NAMALWA (cell line): ENCODE measurements at places on chromosomes 12 and 14.

DNA sequence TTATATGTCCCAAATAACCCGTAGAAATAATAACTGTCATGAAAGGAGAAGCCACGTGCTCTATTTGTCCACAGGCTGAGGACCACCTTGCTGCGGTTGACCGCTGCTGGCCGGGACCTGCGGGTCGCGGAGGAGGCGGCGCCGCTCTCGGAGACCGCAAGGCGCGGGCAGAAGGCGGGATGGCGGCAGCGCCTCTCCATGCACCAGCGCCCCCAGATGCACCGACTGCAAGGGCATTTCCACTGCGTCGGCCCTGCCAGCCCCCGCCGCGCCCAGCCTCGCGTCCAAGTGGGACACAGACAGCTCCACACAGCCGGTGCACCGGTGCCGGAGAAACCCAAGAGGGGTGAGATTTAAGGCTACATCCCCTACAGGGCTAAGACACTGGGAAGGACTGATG, 21.0 kb downstream of the RPGRIP1 start:
- DNase-seq, result peak; percentile 76

- no peak for DNase-seq
These were observed 250.2 kb downstream of the ANO2 start for GRCh38 chr12:5694759-5695409.

GRCh38 chr12:118015944-118016343, 559 bp upstream of the RFC5 start:
- DNase-seq, result no peak

- DNase-seq, result no peak
These were observed 67.8 kb downstream of the CAPZA3 start for GRCh38 chr12:18805516-18806248.

DNA sequence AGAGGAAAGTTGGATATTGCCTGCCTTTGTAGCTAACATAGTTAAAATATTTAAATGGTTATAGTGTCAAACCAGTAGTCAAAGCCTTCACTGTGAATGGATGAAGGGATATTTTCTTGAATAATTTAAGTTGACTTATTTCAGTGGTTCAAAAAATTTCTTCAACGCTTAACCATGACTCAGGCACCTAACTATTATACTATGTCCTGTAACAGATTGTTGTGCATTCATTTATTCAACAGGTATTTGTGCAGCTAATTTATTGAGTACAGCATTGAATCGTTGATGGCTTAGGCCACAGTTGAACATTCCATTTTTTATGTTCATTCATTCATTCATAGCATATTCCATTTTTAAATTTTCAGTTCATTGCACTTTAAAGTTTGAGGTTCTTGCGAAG, 9.2 kb downstream of the HIF1A start:
- no peak for DNase-seq

GRCh38 chr12:48988030-48988649, 10.0 kb downstream of the WNT1 start:
- peak; percentile 77 for DNase-seq

DNA sequence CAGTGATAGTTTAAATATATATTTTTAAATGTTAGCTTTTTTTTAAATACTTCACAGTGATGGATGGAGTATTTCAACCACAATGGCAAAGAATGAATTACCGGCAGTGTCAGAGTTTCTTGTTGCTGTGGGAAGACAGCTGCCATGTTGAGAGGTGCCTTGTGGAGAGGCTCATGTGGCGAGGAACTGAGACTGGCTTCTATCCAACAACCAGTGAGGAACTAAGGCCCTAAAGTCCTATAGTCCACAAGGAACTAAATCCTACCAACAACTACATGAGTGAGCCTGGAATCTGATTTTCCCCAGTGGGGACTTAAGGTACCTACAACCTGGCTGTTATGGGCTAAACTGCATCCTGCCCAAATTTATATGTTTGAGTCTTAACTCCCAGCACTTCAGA, 220.2 kb upstream of the PLEKHG7 start:
- DNase-seq, result no peak

DNA sequence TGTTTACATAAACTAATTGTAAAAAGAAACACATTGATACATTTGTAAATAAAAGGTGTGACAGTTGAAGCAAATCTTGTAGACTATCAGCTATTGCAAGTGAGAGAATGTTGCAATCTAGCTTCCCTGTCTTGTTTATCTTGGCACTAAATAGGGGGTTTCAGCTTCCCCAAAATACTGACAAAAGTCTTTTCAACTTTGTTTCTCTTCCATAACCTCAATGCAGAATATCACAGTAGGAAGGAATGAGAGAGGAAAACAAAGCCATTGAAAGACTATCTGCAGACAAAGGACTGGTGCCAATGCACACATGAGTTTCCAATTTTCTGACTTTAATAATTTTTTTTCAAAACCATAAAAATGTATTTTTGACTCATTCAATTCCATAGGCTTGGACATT, 886.2 kb upstream of the MGAT4C start:
- no peak for DNase-seq

DNA sequence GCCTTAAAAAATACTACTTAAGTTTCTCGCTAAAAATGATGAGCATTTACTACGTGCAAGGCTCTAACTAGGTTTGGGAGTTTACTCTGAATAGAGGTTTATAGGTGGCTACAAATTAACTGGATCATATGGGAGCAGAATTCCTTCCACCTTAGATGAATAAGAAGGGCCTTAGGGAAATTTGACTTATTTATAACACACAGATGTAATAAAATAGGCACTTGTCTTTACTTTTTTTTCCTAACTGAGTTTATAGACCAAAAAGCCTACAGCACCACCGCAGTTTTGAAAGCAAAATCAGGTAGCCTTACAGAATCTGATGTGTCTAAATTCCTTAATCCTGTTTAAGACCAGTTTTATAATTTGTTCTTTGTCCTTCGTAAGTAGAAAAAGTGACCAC, 10.5 kb downstream of the AEBP2 start:
- no peak for DNase-seq

DNA sequence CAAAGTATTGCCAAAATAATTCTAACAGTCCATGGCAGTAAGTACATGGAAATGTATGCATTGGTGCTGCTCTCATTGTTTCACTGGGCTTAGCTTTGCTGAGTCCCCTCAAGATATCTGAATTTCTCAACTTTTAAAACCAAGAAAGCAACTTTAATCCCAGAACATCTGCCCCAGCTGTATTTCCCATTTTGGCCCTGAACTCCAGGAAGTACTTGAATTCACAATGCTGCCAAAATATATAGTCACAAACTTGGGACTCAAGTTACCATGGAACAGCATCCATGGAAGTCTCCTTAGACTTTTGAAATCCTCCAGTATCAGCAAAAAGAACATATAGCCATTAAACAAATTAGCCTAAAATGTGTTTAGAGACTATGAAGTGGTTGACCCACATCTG, 78.5 kb upstream of the FLRT2 start:
- no peak for DNase-seq
